ENCODE measurements at places on chromosomes 1 and 21.

- no peak for DNase-seq
Measured at GRCh38 chr1:174872615-174873058, 127.1 kb upstream of the CACYBP start.

DNA sequence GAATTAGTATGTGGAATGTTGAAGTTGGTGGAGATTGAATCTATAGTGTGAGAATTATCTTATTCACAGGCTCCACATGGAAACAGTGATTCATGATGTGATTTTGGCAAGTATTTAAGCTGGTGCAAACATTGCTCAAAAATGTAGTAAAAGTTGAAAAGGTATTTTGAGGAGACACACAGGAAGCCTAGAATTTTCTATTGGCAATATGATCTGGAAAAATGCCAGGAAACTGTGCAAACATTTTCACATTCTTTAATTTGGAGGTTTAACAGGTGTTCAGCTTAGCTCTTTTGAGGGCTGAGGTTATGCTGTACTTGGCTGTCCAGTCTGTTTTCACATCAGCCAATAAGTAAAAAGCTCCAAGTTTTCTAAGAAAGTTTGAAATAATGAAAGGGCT, 327.3 kb downstream of the RWDD3 start:
- DNase-seq, result no peak

DNA sequence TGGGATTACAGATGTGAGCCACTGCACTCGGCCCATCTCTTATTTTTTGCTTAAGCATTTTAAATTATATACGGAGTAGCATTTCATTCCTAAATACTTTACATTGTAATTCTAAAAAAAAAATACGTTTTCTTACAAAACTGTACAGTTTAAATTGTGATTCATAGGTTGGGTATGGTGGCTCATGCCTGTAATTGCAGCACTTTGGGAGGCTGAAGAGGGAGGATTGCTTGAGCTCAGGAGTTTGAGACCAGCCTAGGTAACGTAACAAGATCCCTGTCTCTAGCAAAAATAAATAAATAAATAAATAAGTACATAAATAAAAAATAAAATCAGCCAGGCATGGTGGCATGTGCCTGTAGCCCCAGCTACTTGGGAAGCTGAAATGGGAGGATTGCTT, 24.6 kb downstream of the TBCE start:
- no peak for DNase-seq

- no peak for DNase-seq
Measured at GRCh38 chr1:7993593-7994479, 32.3 kb downstream of the ERRFI1 start.
